ENCODE measurements at places on chromosomes 16 and 17.

- DNase-seq = peak; percentile 19
Observed at GRCh38 chr16:397135-397661, at the start of gene NME4. Gene NME4 (plus strand): TSS chr16:397199. CDS start chr16:397223, 24 bp downstream.

DNA sequence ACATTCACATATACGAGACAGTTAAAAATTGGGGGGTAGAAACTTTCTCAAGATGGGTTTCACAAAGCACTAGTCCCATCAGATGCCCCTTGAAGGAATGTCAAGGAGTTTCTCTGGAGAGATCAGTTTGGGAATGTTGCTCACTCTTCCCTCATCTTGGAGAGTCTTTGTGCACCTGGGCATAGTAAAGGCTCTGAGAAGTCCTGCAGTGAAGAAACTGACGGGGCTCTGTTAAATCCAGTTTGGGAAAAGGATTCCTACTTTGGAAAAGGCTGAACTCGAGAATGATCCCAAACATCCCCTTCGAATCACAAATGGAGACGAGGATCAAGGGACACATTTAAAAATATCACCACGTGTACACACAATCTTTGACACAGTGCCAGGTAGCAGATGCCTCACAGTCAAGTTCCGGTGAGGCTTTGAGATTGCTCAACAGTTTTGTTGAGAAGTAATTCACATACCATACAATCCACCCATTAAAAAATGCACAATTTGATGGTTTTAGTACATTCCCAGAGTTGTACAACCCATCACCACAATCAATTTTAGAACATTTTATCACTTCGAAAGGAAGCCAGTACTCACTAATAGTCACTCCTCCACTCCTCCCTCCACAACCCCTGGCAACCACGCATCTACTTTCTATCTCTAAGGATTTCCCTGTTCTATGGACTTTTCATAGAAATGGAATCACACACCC, 203.4 kb upstream of the FOXF1 start:
- DNase-seq = peak; percentile 87

DNA sequence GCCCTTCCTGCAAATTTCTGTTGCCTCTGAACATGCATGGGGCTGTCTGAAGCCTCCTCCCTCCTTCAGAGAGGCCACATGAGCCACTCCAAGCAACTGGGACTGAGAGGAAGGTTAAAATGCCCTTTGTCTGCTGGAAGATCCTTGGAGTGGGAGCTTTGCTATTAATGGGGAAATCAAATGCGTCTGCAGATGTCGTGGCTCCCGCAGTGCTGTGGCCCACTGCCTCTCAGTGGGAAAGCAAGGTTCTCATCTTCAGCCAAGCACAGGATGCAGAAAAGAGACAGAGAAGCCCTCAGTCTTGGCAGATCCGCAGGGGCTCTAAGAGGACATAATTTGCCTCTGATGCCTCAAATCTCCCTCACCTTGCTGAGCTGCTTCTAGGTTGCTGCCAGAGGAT, 34.8 kb downstream of the PEMT start:
- no peak for DNase-seq

DNA sequence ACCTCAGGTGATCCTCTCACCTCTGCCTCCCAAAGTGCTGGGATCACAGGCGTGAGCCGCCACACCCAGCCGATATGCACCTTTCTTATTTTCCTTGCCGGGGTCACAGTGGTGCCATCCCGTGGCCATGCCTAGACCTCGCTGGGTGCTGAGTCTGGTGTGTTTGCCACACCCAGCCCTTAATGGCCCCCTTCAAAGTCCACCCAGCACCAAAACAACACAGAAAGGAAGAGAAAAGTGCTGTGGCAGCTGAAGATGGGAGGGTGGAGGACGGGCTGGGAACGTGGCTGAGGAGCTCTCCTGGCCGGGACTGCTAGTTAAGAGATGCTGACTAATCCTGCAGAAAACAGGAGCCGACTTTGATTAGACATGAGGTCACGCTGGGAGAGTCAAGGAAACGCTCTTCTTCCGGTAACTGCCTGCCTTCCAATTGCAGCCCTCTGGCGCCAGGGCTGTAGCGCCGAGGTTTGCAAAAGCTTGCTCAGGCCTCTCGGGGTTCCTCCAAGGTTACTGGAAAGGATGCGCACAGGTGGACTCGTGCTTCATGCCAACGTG, 10.9 kb downstream of the SLC43A2 start:
- DNase-seq = peak; percentile 68

DNA sequence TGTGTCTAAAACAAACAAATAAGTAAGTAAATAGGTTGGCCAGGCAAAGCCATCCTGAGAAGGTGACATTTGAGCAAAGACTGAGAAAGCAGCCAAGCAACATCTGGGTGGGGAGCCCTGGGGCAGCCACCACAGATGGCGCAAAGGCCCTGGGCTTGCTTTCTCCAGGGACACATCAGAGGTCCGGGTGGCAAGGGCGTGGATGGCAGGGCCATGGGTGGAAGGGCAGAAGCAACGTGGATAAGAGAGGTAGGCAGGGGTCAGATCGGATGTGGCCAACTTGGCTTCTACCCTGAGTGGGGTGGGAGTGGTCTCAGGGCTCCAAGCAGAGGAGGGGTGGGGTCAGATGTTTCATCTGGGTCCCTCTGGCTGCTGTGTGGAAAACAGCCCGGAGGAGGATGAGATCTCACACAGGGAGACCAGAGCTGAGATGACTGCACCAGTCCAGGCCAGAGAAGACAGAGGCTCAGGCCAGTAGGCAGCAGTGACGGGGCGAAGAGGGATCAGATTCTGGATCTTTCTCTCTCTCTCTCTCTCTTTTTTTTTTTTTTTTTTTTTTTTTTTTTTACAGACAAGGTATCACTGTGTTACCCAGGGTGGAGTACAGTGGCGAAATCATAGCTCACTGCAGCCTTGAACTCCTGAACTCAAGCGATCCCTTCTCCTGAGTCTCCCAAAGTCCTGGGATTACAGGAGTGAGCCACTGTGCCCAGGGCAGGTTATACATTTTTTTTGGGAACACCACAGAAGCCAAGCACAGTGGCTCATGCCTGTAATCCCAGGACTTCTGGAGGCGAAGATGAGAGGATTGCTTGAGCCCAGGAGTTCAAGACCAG, 6.1 kb upstream of the SPN start:
- no peak for DNase-seq

DNA sequence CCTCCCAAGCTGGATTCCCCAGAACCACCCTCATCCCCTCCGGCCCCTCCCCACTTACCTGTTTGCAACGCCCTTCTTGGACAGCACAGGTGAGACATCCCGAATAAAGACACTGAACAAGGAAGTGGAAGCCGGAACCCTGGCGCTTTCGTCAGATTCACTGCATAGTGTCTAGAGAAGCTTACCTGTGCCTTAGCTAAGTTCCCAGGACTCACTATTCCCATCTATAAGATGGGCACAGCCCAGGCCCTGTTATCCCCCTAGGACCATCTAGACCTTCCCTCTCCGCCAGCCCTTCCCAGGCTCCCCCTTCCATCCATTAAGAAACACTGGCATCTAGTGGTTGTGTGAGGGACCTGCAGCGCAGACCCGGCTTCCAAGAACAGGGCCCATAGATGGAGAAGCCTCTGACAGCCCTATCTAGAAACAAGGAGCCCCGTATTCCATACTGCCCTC, 26.9 kb upstream of the RPL38 start:
- peak; percentile 64 for DNase-seq

DNA sequence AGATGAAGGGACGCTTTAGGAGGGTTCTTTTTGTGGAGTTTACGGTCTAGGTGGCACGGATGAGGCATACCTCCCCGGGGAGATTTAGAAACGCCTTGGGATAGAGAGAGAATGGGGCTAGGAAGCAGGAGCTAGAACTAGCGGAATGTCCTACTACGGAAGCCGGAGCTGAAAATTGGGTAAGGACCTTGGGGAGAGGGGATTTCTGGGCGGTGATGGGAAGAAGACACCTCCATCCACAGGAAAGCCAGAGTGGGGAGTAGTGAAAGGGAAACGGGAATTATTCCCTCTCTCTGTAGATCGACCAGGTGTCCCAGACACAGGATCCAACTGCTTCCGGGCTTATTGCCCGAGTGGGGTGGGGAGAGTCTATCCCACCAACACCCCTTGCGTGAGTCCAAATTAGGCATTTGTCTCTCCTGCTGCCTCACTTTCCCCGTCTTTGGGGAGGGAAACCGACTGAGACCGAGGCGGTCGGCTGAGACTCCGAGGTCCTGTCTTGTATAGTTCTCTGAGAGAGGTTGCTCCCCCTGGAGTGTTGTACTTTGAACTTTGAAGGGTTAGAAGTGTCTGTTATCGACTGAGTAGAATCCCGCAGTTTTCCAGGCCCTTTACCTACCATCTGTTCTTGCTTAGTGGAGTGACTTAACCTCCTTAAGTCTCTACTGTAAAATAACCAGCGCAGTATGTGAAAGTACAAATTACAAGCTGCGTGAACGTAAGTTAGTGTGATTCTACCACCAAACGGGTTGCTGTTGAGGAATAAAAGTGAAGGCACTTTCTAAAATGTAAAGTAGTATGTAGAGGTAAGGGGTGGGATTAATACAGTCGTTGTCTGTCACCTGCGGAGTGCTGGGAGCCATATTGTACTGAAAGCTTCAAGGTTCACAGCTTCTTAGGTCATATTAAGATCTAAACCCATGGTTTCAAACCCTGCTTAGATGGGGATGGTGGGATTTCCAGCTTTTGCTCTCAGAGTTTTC, 1.0 kb downstream of the RSPRY1 start:
- DNase-seq = no peak

GRCh38 chr17:62017912-62018311, 47.2 kb downstream of the MED13 start:
- peak; percentile 22 for DNase-seq

DNA sequence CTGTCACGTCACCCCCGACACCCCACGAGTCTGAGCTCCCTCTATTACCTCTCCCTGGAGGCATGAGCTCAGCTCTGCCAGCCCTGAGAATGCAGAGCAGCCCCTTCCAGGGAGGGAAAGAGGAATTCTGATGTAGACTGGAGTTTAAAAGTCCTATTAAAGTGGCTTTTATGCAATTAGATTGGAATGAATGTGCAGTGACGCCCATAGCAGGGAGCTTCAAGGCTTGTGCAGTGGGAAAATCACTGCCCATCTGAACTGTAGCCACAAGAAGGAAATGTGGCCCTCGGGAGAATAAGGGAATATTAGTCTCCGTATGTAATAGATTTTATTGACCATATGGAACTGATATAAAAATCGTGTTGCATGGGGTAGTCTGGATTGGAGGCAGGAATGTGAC, 66.9 kb downstream of the ZNF423 start:
- DNase-seq = peak; percentile 82

GRCh38 chr17:44187131-44187899, 543 bp downstream of the TMUB2 start:
- DNase-seq = peak; percentile 25

DNA sequence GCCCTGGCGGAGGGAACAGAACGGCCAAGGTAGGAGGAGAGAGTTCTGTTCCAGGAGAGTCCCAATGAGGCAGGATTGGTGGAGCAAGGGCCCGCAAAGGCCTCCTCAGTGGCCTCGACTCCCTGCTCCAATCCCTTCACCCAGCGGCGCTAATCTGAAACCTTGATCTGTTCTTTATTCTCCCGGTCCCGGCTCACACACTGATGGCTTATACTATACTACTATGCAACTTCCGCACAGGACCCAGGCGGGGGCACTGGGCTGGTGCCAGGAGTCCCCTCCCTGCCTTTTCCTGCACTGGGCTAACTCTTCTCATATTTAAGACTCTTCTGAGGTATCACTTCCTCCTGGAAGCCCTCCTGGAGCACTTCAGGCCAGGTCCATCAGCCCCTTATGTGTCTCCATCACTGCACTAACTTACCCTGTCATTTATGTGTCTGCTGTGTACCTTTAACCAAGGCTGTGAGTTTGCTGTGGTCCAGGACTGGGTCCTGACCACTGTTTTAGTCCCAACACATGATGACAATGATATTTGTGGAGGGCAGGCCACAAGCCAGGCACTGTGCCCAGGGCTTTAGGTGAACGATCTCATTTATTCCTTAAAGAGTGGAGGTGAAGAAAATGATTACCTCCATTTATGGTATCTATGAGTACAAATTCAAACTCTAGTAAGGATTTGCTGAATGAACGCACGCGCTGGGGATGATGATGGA, 6.8 kb downstream of the CCDC102A start:
- DNase-seq = no peak

GRCh38 chr16:10367616-10368188, 18.2 kb upstream of the ATF7IP2 start:
- DNase-seq = no peak

GRCh38 chr16:78128913-78129312, 29.5 kb downstream of the WWOX start:
- DNase-seq = no peak

- no peak for DNase-seq
Observed at GRCh38 chr16:64203126-64203525, 918.7 kb downstream of the CDH11 start.

GRCh38 chr16:78589331-78589730, 489.9 kb downstream of the WWOX start:
- DNase-seq = no peak

DNA sequence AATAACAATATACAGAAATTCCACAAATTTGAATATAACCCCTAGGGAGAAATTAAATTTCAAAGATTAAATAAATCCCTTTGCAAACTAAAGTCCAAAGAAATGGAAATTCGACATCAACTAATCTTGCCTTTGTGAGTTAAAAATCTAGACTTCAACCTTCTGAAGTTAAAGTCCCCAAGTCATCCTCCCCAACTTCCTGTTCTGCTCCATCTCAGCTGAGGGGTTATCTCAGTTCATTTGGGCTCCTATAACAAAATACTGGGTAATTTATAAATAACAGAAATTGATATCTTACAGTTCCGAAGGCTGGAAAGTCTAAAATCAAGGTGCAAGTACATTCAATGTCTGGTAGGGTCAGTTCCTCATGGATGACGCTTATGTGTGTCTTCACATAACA, 22.8 kb upstream of the KDM6B start:
- DNase-seq = no peak

- DNase-seq = no peak
Observed at GRCh38 chr16:54031107-54031760, 255.4 kb downstream of the IRX3 start.

- no peak for DNase-seq
Observed at GRCh38 chr17:75602644-75603043, 15.0 kb downstream of the MYO15B start.

- DNase-seq = peak; percentile 63
Observed at GRCh38 chr17:59832883-59833379, 59.8 kb downstream of the TUBD1 start.

- DNase-seq = no peak
Observed at GRCh38 chr16:6905601-6906000, 427.0 kb upstream of the RBFOX1 start.

GRCh38 chr17:7483255-7484066, 705 bp upstream of the POLR2A start:
- peak; percentile 93 for DNase-seq

DNA sequence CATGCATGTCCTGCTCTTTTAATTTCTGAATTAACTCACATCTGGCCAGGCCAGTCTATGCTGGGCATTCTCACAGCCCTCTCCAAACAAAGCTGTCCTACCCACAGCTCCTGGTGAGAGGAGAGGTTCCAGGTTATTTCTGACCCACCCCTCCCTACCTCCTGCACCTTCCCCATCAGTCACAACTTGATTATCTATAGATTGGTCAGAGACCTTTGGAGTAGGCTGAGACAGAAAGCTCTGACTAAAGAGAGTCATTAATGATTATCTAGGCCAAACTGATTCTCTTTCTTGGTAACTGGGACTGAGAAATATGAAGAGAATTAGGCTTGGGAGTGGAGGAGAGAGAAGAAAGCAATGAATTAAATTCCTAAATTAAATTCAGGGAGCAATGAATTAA, 1.4 kb upstream of the KRT222 start:
- DNase-seq = no peak
